ENCODE measurements at places on chromosomes 16 and 17.

GRCh38 chr16:8722025-8722348, 47.6 kb downstream of the ABAT start:
- DNase-seq = no peak

GRCh38 chr17:520447-521182, 168.0 kb upstream of the RPH3AL start:
- no peak for DNase-seq

- DNase-seq = no peak
Observed at GRCh38 chr17:77700165-77700881, 258.2 kb upstream of the TNRC6C start.

DNA sequence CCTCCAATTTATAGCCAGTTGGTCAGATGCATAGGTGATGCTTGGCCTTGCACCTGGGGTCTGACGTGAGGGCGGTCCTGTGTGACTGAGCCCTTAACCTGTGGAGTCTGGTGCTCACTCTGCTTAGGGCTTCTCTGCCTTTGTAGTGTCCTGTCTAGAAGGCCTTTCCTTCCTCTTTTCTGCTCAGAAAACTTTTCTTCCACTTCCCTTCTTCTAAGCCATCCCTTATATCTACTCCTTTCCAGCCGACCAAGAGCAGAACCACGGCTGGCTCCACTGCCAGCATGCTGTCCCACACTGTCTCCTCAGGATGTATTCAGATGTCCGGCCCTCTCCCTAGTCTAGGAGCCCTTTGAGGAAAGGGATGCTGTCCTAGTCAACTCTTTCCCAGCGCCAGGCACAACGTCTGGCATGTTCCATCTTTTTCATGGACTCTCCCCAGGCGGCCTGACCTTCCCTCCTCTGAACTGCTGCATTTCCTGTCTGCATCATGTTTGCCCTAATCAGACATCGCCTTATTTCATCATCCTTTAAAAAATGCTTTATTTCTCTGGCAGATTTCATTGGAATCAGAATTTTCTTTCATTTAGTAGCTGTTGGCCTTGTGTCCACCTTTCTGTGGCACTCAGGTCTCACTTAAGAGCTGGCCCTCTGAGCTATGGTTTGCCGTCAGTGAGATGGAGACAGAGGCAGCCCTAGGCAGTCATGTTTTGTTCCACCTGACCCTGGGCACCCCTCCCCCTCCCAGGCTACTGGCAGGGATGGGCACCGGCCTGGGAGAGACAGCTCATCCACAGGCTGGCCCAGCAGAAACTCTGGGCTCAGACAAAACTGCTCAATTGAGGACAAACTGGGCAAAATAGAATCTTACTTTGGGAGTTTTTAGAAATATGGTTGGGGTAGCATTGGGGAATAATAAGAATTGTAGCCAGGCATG, 15.5 kb upstream of the BRCA1 start:
- DNase-seq = no peak

- peak; percentile 50 for DNase-seq
Observed at GRCh38 chr16:57084257-57084770, 8.1 kb upstream of the CPNE2 start.

- DNase-seq = no peak
Observed at GRCh38 chr16:69490707-69491324, 66.4 kb downstream of the CYB5B start.

All from stimulated activated CD4-positive, alpha-beta T cell treated with anti-CD3 and anti-CD28 coated beads, TNF-alpha, amount 100 ng/mL, for 4 hours (primary cell).